ENCODE measurements at places on chromosomes 16 and 17. TPM values are rescaled to one million over a fixed set of nuclear protein-coding genes. Genes with fewer than 3 reads are reported as not detected.

KRT40 gene
- total RNA-seq = not detected

MT1E gene
- 90.1 TPM for total RNA-seq

DNASE1L2 gene
- 1.1 TPM for total RNA-seq

SEPTIN1 gene
- 0.06 TPM for total RNA-seq

CDH13 gene
- total RNA-seq = 95.3 TPM

PLCD3 gene
- 27.3 TPM for total RNA-seq

NPLOC4 gene
- 72.5 TPM for total RNA-seq

HP gene
- not detected for total RNA-seq

KRTAP3-1 gene
- total RNA-seq = not detected

NOXO1 gene
- 0.13 TPM for total RNA-seq

MRPL28 gene
- 79.5 TPM for total RNA-seq

TPPP3 gene
- total RNA-seq = 0.66 TPM

PRDM7 gene
- not detected for total RNA-seq

C16orf86 gene
- total RNA-seq = 3.9 TPM

TP53TG3C gene
- total RNA-seq = not detected

ALOXE3 gene
- not detected for total RNA-seq

CD300A gene
- total RNA-seq = not detected

NARF gene
- 23.3 TPM for total RNA-seq

KCNJ12 gene
- total RNA-seq = 0.26 TPM

CX3CL1 gene
- total RNA-seq = 7.7 TPM

TAF15 gene
- 62.5 TPM for total RNA-seq

Measured in aortic smooth muscle cell (primary cell).